Daoy (cell line): ENCODE measurements at places on chromosomes 1 and 21.

DNA sequence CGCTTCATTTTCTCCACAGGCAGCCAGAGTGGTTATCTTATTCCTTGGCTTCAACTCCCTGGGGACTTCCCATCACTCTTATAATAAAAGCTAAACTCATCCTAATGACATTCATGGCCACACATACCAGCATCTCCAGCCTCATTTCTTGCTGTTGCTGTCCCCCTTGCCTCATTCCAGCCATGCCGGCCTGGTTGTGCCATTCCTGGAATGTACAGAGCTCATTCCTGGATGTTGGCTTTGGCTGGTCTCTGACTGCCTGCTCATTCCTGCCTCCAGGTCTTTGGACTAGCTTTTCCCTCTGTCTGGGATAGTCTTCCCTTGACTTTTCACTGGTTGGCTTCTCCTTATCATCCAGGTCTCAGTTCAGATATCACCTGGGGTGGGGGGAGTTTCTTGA, 2.4 kb upstream of the PEF1 start:
- no peak for DNase-seq

- no peak for DNase-seq
Observed at GRCh38 chr1:109789551-109790180, 25.9 kb upstream of the EPS8L3 start.

DNA sequence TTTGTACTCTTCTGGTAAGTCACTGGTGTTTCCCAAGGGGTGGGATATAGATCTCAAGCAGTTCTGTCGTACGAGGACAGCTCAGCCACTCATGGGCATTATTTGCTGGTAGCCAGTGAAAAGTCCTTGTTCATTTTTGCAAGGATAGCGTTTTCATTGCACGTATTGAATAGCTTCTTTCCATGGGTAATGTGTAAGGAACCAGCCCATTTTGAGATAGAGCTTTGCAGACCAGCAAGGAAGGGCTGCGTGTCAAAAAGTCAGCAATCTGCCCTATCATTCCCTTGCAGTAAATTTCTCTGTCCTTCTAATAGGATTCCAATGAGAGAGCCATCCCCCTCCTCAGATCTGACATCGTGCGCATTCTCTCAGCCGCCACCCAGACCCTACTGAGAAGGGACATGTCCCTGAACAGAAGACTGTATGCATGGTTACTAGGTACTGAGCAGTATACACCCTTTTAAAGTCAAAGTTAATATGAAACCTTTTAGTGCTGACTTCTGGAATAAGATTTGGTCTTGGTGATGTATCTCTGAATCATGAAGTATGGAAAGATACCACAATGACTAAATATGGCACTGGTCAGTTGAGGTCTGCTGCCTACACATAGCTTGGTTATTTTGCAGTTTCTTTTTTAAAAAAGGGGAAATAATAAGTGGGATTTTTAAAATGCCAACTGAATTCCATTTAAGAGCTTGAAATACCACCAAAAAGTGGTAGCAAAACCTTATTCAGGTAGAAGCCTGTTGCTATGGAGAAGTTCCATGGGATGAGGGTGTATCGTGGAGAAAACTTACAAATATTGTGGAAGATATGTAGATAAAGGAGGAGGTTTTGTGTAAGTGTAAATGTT, 55.3 kb downstream of the DOP1B start:
- DNase-seq, result peak; percentile 70

- peak; percentile 47 for DNase-seq
Observed at GRCh38 chr1:62144238-62144831, 50.3 kb upstream of the L1TD1 start.

DNA sequence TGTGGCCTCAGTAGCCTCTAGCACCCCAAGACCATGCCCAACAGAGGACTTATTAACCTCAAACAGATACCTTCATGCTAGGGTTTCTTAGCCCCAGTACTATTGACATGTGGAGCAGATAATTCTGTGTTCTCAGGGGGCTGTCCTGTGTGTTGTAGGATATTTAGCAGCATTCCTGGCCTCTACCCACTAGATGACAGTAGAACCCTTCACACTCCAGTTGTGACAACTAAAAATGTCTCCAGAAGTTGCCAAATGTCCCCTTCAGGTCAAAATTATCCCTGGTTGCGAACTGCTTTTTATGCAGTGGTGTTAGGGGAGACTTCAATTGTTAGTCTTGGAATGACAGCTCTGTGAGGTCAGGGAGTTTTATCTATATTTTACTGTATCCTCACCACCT, 8.1 kb downstream of the KAZN start:
- no peak for DNase-seq

- no peak for DNase-seq
Observed at GRCh38 chr1:205495237-205495823, 9.1 kb upstream of the CDK18 start.

DNA sequence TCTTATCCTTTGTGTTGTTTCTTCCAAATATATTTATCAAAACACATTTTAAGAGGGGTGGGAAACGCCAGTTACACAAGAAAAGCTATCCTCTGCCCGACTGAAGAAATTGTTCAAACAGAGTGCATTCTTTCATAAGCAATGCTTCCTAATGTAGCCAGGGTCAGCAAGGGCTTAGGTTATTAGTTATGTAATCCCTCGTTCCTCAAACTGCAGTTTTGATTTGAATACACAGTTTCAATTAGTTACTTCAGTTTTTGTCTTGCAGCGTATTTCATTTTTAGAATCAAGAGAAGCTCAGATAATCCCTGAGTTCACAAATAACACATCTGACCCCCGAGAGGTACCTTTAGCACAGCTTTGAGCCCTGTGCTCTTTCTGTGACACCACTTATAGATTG, 141.7 kb upstream of the NRIP1 start:
- no peak for DNase-seq

GRCh38 chr1:15110867-15111230, 42.7 kb upstream of the TMEM51 start:
- no peak for DNase-seq

GRCh38 chr1:171948511-171948910, 107.2 kb downstream of the DNM3 start:
- peak; percentile 19 for DNase-seq

DNA sequence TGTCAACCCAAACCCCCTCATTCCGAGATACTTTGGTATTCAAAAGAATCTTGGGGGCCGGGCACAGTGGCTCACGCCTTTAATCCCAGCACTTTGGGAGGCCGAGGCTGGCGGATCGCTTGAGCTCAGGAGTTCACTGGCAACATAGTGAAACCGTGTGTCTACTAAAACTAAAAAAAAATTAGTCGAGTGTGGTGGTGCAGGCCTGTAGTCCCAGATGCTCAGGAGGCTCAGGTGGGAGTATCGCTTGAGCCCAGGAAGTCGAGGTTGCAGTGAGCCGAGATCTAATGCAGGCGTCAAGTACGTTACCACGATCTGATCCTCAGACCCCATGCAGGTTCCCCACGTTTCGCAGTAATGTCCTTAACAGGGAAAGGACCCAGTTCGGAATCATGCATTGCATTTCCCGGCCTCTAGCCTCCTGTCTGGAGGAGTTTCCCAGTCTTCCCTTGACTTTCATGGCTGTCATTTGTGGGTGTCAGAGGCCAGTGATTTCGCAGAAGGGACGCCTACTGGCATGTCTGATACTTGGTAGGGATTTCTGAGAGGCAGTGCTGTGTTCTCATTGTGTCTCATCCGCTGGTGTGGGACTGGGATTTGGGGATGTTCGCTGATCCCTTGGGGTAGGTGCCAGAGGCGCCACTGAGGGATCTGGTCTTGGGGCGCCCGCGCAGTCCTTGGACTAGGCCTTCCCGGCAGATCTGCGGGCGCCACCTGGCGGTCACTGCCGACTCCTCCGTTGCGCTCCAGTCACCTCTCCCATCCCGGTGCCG, 39.3 kb upstream of the HMGN1 start:
- peak; percentile 93 for DNase-seq

DNA sequence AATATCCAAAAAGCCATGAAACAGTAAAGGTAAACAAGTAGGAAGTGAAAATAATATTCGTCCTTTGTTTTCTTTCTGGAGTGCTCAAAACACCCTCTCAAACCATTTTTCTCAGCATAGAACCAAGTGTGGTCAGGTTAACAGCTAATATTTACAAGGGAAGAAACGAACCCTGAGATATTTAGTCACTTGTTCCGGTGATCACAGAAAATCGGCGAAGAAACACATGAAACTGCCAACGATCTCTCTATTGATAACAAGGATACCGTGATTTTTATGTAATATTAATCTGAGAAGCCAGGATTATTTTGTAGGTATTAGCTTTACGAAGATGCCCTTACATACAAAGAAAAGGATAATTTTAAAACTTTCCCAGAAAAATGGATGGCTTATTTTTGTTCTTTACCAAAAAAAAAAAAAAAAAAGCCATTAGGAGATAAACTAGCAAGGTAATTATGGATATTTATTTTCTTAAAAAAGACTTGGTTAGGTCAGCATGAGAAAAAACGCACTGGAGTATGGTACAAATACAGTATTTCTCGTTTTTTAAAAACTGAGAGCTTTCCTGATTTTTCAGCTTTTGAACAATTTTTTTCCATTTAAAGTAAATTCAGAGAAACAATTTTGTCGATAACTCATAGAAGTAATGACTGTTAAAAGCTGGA, 107.3 kb upstream of the HNRNPU start:
- DNase-seq, result no peak

GRCh38 chr1:209652121-209652735, at the start of gene LAMB3:
Gene LAMB3, minus strand, starts transcription at chr1:209652425. Its CDS starts 1,481 bp downstream, at chr1:209650944.
- DNase-seq, result no peak

DNA sequence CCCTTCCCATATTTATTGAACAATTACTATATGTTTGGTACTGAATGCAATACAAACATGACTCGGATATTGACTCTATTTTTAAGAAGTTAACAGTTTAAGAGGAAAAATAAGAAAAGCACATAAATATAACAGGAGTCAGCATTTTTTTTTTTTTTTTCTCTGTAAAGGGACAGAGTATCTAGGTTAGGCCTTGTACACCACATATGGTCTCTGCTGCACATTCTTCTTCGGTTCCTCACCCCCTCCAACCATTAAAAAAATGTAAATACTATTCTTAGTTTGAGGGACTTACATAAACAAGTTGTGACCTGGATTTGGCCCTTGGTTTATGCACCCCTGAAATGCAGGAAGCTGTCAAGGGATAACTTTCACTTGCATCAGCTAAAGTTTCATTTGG, 40.4 kb downstream of the PHC2 start:
- DNase-seq, result no peak

DNA sequence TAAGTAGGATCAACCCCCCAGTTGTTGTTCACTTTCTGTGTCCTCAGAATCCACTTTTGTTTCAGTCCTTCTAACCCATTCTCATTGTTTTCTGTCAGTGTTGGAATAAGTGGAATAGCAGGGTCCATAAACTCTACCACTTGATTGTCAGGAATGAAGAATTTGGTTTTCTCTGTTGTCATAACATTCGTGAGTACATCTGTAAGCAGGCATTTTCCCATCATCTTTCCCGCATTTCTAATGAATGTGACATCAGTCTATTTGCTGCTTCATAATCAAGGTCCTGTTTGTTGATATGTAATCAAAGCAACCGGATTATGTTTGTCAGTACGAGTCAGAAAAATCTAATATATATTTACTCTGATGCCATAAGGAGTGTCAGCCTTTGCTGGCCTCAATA, 147.1 kb downstream of the KIF26B start:
- no peak for DNase-seq

GRCh38 chr1:240835291-240835690, 223.3 kb upstream of the GREM2 start:
- DNase-seq, result no peak

GRCh38 chr1:58454385-58454784, 92.1 kb downstream of the OMA1 start:
- no peak for DNase-seq

GRCh38 chr1:233656032-233656635, 42.2 kb downstream of the KCNK1 start:
- no peak for DNase-seq

DNA sequence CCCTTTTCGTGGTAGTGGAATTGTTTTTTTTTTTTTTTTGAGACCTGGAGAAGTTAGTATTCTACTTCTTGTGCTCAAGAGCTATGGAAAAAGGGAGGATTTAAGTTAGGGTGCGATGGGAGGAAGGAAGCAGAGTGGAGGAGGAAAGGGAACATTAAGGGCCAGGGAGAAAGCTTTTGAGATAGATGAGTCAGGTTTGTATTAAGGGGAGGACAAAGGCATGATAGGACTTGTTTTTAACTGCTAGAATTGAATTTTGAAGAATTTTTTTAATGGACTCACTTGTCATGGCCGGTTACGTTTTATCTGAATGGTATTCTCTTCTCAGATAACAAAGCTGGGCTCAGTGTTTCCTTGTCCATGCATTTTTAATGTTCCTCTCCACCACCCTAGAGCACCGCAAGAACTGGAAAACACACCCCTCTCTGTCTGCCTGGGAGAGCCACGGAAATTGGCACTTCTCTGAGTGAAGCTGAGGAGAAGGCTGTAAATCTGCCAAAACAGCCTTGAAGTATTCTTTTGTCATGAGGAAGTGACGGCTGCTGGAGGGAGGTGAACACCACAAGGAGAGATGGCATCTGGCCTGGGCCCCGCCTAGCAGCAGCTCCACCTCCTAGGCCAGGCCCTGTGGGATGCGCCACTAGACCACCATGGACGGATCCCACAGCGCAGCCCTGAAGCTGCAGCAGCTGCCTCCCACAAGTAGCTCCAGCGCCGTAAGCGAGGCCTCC, 3.5 kb downstream of the NIPAL3 start:
- peak; percentile 48 for DNase-seq
